Hippocampal formation (tissue), 2 donors: ENCODE measurements at places on chromosomes 1 and 21.

GRCh38 chr1:208381481-208381880, 137.3 kb upstream of the PLXNA2 start:
- no peak for DNase-seq

GRCh38 chr1:63112155-63112900, 210.0 kb upstream of the FOXD3 start:
- no peak for DNase-seq

DNA sequence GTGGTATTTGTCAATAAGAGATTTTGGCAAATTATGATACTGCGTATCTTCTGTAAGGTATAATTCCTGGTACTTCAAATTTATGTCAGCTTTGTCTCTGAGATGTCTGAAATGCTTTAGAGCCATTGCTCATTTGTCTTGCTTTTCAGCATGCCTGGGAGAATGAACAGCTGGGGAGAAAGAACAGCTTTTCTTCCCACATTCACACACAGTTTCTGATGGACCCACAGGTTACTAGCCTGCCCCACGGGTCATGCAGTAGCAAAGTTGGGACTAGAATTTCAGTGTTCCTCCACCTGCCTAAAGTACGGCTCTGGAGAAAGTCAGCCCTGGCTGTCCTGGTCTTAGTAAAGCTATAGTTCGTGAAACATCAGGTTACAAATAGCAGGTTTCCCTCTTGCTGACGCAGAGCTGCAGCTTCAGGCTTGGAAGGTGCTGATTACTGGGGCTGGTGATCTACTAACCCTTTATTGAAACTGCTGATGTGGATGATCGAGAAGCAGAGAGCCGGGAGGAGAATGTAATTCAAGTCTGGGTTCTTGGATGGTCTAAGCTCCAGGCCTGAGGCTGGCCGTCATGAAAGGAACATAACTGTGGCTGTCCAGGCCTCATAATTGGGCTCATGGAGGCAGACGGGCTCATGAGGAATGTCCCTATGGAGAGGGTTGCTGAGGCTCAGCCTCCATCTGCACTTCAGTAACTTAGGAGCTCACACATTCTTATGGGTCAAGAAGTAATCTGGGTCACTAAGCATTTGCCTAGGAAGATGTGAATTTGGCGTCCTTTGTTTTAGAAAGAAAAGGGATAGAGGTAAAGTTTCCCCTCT, 12.4 kb downstream of the GALNT2 start:
- DNase-seq: no peak

GRCh38 chr1:68955424-68955823, 458.5 kb upstream of the DEPDC1 start:
- no peak for DNase-seq
